Posterior vena cava (tissue), 2 donors: ENCODE measurements at places on chromosomes 7 and 10. TPM values are rescaled to one million over a fixed set of nuclear protein-coding genes. Genes with fewer than 3 reads are reported as not detected.

GRCh38 chr7:111927353-111928019 lies 278.7 kb downstream of the DOCK4 start:
- no peak for DNase-seq

Gene CTTNBP2
- total RNA-seq = 9.1 TPM

GRCh38 chr7:138359870-138360559 lies 100.0 kb upstream of the TRIM24 start:
- no peak for DNase-seq

GRCh38 chr10:78579576-78579975 lies 489.2 kb upstream of the ZMIZ1 start:
- DNase-seq = no peak

Gene VWA2
- total RNA-seq = not detected

Gene RBAK
- total RNA-seq = 12.6 TPM

DNA sequence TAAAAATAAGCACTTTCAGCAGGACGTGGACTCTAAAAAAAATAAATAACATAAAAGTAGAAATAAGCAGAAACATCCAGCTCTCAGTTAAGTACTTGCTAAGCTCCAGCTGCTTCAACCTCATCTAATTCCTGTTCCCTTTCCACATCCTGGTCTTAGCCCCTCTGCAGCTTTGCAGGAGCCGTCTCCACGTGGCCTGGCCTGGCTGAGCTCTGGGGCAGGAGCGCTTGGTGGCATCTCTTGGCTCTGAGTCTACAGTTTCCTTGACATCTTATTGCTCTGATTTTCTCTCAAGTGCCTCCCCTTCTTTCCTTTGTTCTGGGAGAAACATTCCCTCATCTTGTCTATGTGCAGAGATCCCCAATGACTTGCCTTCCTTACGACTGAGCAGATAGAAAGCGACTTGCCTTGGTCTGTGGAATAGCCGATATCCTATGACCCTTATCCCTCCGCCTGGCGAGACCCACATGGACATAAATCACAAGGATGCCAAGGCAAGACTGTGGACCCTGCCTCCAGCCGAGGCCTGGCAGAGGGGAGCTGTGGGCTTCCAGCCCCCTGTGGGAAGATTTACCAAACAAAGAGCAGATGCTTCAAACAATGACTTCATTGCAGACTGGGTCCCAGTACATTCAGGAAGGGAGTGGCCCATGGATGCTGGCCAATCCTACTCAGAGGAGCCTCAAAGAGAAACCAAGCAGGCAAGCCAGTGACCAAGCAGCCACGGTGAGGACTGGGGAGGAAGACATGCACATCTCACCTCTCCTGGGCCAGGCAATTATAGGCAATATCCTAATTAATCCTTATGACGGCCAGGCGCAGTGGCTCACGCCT lies 61.9 kb downstream of the SPOCK2 start:
- peak; percentile 88 for DNase-seq

DNA sequence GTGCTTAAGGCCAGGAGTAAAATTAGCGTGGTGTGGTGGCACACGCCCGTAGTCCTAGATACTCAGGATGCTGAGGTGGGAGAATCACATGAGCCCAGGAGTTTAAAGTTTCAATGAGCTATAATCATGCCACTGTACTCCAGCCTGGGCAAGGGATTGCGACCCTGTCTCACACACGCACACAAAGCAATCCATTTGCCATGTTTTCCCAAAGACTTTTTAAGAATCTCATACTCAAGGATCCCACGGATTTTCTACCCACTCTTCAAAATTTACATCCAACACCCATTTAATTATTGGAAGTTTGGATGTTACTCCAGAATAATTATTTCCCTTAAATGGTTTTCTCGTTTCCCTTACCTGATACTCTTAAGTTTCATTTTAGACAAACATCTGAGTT lies 47.9 kb downstream of the IGF2BP3 start:
- DNase-seq = no peak

Gene EVX1
- total RNA-seq = not detected

GRCh38 chr7:112362731-112363131 lies 87.5 kb upstream of the IFRD1 start:
- no peak for DNase-seq

DNA sequence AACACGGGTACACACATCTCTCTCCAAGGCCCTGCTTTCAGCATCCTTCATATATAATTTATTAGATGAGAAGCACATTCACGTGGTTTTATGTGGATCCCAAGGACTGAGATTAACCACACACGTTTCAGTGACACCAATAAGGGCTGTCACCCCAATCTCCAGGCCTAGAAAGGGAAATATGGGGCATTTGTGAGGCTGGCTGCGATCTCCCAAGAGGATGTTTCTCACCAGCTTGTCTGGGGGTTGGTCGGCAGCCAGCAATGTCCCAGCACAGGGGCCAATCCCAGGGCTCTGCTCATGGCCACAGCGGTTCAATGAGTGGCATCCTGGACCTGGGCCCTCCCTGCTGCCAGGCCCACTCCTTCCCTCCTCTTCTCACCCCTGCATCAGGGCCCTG lies 115.5 kb downstream of the ITIH5 start:
- DNase-seq = no peak

Gene HTRA1
- 276 TPM for total RNA-seq

DNA sequence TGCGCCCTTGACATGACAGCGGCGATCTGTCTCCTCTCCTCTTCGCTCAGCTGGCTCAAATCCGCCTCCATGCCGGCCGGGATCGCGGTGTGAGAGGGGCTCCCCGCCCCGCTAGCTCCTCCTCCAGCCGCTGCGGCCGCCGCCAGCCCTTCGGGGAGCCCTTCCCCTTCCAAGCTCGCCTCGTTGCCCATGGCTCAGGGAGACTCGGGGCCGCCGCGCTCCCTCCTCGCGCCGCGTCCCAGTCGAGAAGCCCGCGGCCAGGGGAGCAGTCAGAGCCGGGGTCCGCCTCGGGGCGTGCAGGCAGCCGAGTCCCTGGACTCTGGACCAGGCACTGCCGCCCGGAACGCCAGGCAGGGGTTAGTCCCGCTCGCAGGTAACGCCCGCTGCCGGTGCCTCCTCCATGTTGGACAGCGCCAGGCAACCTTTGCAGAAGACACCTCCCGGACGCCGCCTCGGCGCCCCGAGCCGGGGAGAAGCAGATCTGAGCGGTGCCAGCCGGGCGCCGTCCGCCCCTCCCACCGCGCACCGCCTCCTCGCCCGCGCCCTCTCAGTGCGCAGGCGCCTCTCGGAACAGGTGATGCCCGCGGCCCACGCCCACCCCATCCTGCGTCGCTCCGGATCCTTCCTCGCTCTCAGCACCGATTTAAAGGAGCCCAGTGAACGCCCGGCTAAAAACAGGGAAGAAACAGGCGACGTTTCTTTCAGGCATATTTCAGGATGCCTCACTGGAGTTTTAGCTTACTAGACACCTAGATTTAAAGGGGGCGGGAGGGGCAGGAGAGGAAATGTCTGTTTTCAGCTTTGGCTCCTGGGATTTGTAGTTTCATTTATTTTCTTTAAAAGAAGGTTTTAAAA lies at the start of gene PCLO:
Gene PCLO (minus strand): TSS at position 483 of the 855 bp plus-strand sequence. CDS start 292 bp downstream, at position 191.
- DNase-seq = peak; percentile 80

DNA sequence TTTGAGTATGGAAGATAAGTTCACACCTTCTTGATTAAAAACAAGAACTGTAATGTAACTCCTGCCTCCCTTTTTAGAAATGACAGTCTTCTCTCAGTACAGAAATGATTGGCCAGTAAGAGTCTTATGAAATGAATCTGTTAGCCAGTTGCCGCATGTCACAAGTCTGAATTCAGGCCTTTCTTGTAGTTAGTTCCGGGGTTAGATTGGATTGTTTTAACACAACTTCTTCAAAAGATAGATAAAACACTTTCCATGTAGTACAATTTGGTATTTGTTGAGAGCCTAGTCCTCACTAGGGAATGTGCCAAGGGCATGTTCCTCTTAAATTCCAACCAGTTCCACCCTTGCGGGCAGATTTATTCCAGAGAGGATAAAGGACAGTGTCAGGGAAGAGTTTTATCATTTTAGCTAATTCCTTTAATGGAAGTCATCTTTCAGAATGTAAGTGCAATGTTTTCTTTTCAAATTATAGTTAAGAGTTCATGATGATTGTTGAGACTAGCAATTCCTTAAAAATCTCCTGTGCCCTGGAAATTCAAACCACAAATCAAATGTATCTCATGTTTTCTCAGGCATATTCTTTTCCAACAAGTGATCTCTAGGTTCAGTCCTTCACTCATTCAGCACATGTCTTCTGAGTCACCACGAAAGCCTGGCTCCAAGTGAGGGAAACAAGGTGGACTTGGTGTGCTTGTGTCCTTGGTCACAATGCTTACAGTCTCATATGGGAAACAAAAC lies 4.1 kb downstream of the FHIP2A start:
- DNase-seq = no peak

GRCh38 chr10:120613180-120613579 lies 156.2 kb downstream of the PLPP4 start:
- no peak for DNase-seq

- DNase-seq = no peak
Measured at GRCh38 chr10:97211229-97211628, 25.5 kb upstream of the SLIT1 start.

DNA sequence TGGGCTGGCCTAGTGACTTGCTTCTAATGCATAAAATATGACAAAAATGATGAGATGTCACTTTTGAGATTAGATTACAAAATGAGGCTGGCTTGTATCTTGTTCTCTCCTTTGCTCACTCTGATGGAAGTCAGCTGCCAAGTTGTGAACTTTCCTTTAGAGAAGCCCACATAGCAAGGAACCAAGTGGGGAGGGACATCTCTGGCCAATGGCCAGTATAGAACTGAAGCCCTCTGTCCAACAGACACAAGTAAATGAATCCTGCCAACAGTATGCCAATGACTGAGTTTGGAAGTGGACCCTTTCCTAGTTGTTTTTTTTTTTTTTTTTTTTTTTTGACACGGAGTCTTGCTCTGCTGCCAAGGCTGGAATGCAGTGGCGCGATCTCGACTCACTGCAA lies 3.3 kb downstream of the ZC3HC1 start:
- no peak for DNase-seq

Gene NEBL
- 3.5 TPM for total RNA-seq

DNA sequence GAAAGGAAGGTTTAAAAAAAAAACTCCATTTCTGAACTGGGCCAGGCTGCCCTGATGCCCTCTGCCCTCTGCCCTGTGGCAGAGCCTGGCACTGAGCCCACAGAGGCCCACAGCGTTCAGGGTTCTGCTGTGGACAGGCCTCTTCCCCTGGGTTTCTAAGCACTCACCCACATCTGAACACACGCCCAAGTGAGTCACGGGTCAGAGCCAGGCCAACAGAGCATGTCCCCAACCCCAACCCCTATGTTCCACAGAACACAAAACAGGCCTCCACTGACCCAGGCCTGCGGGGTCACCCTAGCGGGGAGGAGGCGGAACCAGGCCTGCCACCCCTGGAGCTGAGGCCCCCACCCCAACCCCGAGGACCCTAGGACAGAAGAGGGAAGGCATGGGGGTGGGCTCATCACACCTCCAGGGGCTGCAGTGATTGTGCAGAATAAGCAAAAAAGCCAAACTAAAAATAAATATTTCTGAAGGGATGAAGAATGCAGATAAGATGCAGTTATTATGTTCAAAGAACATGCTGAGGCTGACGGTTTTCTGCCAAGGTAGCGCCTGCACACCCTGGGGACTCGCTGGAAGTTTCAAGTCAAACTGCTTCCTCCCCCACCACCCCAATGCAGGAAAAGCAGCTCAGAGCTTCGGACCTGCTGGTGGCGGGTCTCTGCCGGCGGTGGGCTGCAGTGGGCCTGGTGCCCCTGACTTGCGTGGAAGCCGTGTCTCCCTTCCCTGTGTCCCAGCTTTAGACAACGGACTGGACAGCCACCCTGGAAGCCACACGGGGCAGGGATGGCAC lies 5.4 kb downstream of the WDR86 start:
- no peak for DNase-seq

DNA sequence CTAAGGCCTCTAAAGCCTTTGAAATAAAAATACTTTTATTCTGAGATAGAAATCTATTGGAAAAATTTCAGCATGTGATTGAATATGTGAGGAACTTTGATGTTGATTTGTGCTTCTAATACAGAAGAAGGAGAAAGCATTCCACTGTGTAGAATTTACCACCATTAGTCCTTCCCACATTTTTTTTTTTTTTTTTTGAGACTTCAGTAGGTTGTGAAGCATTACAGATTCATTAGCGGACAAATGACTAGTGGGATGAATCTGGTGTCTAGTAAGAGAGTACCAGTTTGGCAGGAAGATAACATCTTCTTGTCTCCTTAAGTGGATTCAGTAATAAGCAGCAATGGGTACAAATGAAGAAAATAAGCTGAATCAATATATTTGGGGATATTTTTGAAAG lies 95.5 kb downstream of the ANKRD30A start:
- DNase-seq = no peak

GRCh38 chr10:44807451-44807850 lies 103.7 kb upstream of the TMEM72 start:
- DNase-seq = no peak

DNA sequence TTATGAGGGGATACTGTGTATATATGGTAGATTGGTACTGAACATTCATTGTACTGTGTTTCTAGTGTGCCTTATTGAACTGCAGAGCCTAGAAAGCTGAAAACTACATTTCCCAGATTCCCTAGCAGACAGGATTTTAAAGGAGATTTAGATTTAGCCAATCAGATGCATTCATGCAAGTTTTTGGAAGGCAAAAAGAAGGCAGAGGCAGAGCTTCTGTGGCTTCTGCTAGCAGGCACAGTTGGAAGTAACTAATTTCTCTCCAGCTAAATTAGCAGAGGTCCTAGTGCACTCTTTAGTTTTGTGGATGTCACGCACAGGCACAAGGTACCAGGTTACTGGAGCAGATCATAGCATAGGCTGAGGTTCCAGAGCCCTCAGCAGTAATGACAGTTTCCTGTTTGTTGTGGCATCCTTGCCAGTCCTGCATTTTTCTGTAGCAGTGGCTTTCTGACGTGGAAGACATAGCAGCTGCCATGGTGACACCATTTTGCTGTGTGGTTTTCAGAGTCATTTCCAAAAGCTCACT lies 83.7 kb upstream of the CCDC71L start:
- no peak for DNase-seq

GRCh38 chr10:101120884-101121653 lies 10.0 kb upstream of the TLX1 start:
- peak; percentile 78 for DNase-seq

DNA sequence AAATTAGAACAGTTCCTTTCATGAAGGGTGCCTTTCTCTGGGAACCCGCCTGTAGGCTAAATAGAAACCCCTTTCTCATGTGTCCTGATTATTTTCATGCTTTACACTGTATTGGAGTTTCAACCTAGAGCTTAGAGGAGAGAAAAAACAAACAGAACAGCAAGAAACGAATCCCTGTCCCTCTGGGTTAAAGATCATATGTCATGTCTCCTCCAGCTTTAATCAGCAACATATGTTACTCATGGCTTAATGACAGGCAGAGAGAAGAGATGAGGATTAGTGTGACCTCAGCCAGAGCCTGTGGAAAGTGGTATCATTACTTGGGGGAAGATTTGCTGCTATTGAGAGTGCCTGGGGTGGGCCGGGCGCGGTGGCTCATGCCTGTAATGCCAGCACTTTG lies 32.1 kb downstream of the CRCP start:
- no peak for DNase-seq

Gene LRRD1
- total RNA-seq = 0.14 TPM
